ENCODE measurements at places on chromosomes 6 and 20.

DNA sequence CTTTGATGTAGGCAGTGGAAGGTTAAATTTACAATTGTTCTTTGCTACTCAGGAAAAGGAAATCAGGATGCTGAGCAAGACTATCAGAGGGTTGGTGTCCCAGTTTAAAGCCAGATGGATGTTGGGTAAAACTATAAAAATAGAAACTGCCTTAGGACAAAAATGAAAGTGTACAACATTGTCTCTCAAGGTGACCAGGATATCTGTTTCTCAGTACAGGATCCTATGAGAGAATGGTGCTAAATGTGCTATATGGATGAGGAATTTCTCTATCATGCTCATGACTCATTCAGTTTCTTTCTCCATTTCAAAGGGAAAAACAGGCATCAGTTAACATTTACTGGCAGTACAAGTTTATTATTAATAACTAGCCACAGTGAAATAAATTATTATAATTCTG is 534.2 kb upstream of the GJE1 start:
- no peak for DNase-seq

- no peak for DNase-seq
These were observed 156.7 kb downstream of the JARID2 start for GRCh38 chr6:15402406-15403045.

DNA sequence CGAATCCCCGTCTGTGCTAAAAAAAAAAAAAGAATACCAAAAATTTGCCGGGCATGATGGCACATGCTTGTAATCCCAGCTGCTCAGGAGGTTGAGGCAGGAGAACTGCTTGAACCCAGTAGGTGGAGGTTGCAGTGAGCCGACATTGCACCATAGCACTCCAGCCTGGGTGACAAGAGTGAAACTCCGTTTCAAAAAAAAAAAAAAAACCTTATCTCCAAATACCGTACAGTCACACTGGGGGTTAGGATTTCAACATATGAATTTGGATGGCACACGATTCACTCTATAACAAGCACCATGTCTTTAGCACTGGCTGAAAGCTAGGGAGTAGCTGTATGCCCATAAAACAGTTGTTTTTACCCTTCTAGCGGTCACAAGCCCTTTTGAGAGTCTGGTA is 3.8 kb downstream of the SMIM13 start:
- DNase-seq: no peak

DNA sequence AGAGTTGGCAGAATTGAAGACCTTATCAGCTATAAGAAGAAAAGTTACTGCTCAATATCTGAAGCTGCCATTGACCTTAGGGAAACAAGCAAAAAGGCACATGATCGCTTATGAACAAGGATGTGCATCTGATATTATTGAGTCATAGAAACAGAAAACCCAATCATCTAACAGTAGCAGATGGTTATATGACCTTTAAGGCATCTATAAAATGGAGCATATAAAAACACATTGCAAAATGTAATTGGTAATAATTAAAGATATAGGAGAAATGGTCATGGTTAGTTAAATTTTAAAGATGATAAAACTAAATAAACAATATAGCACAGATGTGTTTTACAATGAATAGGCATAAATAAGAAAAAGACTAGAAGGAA is 260.1 kb upstream of the TAB2 start:
- no peak for DNase-seq

DNA sequence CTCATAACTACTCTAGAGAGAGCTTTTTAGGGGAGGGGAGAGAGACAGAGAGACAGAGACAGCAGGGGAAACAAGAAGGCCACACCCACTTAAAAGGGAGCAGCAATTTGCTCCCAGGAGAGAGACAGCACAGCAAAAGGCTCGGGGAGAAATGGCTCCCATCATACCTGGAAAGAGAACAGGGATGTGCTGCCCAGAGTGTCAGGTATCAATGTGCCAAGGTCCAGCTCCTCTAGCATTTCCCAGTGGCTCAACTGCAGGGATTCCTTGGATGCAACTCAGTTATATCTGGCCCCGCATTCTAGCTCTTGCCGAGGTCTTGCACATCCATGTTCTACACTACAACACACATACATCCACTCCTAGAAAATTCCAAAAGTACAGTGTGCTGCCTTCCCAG is 304.0 kb upstream of the CDYL start:
- DNase-seq: no peak

DNA sequence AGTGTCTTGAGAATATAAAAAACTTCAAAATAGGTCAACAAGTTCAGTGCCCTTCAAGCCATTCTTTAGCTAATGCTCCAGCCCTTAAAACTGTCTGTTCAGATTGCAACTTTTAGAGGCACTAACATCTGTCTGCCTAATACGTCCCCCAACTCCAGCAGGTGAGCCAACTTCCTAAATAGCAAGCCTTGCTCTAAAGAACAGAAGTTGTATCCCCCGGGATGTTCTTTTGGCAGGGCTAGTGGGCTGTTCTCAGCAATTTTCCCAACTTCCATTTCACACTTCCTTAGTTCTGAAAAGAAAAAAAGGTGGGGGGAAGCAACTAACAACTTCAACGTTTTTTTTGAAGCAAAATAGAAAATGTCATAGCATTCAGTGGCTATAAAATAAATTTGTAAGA is 290.0 kb upstream of the PTCHD4 start:
- DNase-seq: no peak

- DNase-seq: no peak
These were observed 19.9 kb downstream of the COL9A1 start for GRCh38 chr6:70282919-70283461.

GRCh38 chr20:49394264-49394663 is 88.2 kb downstream of the KCNB1 start:
- DNase-seq: no peak

- no peak for DNase-seq
These were observed 36.3 kb downstream of the RNF144B start for GRCh38 chr6:18423426-18423825.

GRCh38 chr20:63150911-63151531 is 64.9 kb downstream of the YTHDF1 start:
- no peak for DNase-seq

GRCh38 chr20:54650052-54650719 is 174.8 kb downstream of the DOK5 start:
- DNase-seq: no peak

GRCh38 chr6:141464490-141464889 is 668.2 kb upstream of the GJE1 start:
- DNase-seq: no peak

GRCh38 chr6:209432-210103 is 82.7 kb upstream of the DUSP22 start:
- DNase-seq: peak; percentile 51
